ENCODE measurements at places on chromosomes 1 and 21.

DNA sequence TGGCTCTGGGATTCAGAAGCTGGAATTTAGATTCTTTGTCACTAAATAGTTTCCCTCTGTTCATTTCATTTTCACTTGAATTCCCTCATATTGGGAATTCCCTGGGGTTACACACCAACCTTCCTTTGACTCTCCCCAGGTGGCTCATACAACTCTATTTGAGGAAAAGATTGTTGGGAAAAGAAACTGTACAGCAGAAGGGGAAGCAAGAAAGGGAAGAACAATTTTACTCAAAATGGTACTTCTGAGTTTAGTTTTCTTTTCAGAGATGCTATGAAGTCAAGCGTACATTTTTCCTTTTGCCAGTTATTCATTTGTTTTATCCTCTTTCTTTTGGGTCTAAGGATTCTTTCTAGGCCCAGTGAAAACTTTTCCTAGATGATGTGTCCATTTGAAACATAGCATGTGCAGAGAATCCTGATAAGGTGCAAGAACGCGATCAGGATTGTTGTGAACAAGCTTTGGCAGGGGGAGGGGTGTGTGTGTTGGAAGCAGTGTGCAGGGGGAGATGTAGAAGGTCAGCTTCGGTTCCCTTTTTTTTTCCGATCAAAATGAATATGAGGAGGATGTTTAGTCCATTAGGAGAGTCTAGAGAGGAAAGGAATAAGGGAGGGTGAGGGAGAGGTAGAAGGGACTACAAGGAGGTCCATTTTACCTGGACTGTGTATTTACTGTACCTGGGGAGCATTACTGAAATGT is 26.8 kb upstream of the CD1D start:
- H3K4me1 ChIP-seq = no peaks in the 10 kb centered on the region
- H3K27ac ChIP-seq = no peak overlapping the region
- no peaks in the 10 kb centered on the region for H3K27me3 ChIP-seq
- no peaks in the 10 kb centered on the region for H3K36me3 ChIP-seq

GRCh38 chr1:178689769-178690168 is 35.3 kb upstream of the RALGPS2 start:
- H3K27ac ChIP-seq = no peak overlapping the region
- H3K4me1 ChIP-seq = no peaks in the 10 kb centered on the region
- no peak for DNase-seq

GRCh38 chr1:232615306-232615800 is 14.6 kb downstream of the SIPA1L2 start:
- H3K4me3 ChIP-seq = no peak overlapping the region
- H3K27ac ChIP-seq = no peak overlapping the region
- DNase-seq = no peak
- peaks cover 2% of the 10 kb centered on the region for H3K4me1 ChIP-seq
- H3K27me3 ChIP-seq = no peaks in the 10 kb centered on the region

GRCh38 chr1:107434361-107434693 is 293.5 kb downstream of the NTNG1 start:
- no peaks in the 10 kb centered on the region for H3K27me3 ChIP-seq
- H3K27ac ChIP-seq = no peak overlapping the region
- no peak overlapping the region for H3K4me3 ChIP-seq
- peaks cover 3% of the 10 kb centered on the region for H3K4me1 ChIP-seq
- DNase-seq = no peak

DNA sequence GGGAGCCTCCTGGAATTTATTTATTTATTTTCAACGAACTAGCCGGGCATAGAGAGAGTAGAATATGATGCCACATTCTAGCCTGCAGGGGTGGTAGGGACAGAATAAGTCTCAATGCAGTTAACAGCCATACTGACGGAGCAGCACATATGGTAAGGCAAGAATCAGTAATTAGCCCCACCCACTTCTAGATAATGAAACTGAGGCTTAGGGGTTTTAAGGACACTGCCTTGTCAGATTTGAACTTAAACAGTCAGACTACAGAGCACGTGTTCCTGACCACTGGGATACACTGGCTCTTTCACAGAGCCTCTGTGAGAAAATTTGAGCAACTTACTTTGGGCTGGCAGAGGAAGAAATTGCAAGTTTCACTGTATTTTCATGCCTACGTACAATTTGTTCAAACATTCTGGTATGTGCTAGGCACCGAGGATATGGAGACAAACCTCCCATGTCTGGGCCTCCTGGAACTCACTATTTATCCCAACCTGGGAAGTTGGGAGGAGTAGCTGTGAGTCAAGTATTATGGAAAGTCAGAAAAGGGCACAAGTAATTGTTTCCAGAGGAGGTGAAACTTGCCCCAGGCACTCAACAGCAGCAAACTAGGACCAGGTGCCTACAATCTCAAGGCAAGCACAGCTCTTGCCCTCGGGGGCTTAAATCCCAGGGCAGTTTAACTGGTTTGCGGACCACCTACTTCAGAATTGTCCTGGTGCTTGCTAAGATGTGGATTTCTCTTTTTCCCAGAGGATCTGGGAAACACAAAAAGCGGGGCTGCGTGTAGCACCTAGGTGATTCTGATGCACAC is 1.6 kb upstream of the CLIC4 start:
- H3K27me3 ChIP-seq = no peaks in the 10 kb centered on the region
- H3K4me3 ChIP-seq = peak overlapping the region; percentile 5
- DNase-seq = peak; percentile 76
- peaks cover 14% of the 10 kb centered on the region for H3K36me3 ChIP-seq
- H3K27ac ChIP-seq = no peak overlapping the region
- peaks cover 17% of the 10 kb centered on the region for H3K4me1 ChIP-seq

GRCh38 chr1:55216096-55216495 is 932 bp upstream of the USP24 start:
- H3K27ac ChIP-seq = no peak overlapping the region
- H3K27me3 ChIP-seq = no peaks in the 10 kb centered on the region
- H3K4me3 ChIP-seq = peak overlapping the region; percentile 81
- H3K4me1 ChIP-seq = no peaks in the 10 kb centered on the region
- no peaks in the 10 kb centered on the region for H3K36me3 ChIP-seq

GRCh38 chr1:30984165-30984889 is 75.8 kb upstream of the SDC3 start:
- H3K4me3 ChIP-seq = no peak overlapping the region
- H3K4me1 ChIP-seq = no peaks in the 10 kb centered on the region
- no peak for DNase-seq

DNA sequence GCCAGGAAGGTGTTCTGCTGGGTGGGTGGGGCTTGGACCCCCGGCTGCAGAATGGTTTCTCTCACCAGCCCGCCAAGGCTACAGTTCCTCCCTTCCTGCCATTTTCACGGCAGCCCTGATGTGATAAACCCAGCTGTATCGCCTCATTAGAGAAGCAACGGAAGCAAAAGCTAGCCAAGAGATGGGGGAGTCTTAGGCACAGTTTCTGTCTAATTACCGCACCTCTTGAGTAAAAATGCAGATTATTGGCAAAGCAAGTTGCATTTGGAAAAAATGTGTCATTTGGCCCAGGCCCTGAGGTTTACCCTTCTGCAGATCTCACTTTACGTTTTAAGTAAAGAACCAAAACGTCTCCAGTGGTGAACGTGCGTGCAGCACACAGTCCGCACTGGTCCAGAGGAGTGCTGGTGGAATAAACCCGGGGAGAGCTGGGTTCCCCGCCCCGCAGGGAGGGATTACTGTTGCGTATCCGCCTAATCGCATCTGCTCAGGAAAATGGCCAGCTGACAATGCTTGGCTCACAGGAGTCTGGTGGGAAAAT is 109.9 kb downstream of the GALNT2 start:
- DNase-seq = peak; percentile 21
- no peaks in the 10 kb centered on the region for H3K27me3 ChIP-seq
- H3K4me3 ChIP-seq = no peak overlapping the region
- no peak overlapping the region for H3K27ac ChIP-seq

GRCh38 chr1:170678027-170678600 is 14.2 kb downstream of the PRRX1 start:
- H3K27ac ChIP-seq = no peak overlapping the region
- DNase-seq = no peak
- H3K4me3 ChIP-seq = no peak overlapping the region
- no peaks in the 10 kb centered on the region for H3K36me3 ChIP-seq

DNA sequence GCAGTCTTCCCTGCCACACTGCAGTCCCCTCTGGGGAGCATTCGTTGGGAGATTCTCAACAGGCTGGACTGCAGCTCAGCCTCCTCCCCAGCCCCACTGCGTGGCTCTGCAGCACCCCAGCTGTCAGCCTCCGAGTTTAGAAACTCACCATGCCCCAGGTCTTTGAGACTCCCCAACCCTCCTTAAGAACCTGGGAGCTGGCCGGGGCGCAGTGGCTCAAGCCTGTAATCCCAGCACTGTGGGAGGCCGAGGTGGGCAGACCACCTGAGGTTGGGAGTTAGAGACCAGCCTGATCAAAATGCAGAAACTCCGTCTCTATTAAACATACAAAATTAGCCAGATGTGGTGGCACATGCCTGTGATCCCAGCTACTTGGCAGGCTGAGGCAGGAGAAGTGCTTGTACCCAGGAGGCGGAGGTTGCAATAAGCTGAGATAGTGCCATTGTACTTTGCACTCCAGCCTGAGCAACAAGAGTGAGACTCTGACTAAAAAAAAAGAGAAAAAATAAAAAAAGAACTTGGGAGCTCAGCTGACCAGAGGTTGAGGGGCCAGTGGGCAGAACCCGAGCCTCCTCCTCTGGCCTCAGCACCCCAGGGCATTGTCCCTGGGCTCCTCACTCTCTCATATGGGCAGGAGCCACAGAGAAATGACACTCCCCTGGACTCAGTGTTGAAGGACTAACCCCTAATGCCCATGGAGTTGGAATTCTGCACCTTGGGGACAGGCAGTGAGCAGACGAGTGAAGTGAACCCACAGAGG is 5.6 kb downstream of the OLIG2 start:
- H3K27me3 ChIP-seq = peaks cover 90% of the 10 kb centered on the region
- no peak for DNase-seq
- no peaks in the 10 kb centered on the region for H3K36me3 ChIP-seq
- no peak overlapping the region for H3K4me3 ChIP-seq

- no peaks in the 10 kb centered on the region for H3K4me1 ChIP-seq
- no peak overlapping the region for H3K4me3 ChIP-seq
- no peaks in the 10 kb centered on the region for H3K36me3 ChIP-seq
- H3K27me3 ChIP-seq = no peaks in the 10 kb centered on the region
Measured at GRCh38 chr1:222127096-222127495, 385.2 kb upstream of the DUSP10 start.

DNA sequence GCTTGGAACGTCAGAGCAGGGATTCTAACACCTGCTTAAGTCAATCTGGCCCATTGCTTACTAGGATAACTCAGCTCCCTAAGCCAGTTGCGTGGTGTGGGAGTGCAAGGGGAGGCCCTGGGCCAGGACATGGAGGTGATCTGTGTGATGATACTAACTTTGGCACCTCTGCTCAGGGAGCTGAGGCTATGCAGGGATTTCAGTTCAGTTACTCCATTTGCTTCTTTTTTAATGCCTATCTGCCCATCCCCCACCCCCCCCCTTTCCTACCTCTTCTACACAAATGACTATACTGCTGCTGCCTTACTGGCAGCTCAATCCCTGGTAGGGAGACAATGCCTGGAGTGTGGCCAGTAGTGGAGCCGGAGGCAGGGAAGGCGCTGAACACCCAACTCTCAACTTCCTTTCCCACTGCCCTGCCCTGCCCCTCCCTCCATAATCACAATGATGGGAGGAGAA is 19.5 kb downstream of the INKA2 start:
- H3K27me3 ChIP-seq = no peaks in the 10 kb centered on the region
- H3K36me3 ChIP-seq = no peaks in the 10 kb centered on the region
- H3K4me3 ChIP-seq = no peak overlapping the region
- DNase-seq = no peak

DNA sequence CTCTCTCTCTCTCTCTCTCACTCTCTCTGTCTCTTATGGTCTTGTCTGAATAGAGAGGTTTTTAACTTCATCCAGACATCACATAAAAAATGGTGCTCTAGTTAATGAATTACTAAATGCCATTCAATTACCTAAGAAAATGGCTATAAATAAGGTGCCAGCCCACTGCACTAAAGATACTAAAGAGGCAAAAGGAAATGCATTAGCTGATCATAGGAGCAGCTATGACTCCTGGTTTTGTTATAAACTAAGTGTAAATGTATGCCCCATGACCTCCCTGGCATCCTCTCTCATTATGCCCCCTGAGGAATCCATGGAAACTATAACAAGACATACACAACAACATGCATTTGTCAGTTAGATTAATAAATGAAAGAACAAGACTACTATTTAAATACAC is 57.5 kb upstream of the PDC start:
- H3K36me3 ChIP-seq = peaks cover 6% of the 10 kb centered on the region
- no peak overlapping the region for H3K27ac ChIP-seq
- no peak overlapping the region for H3K4me3 ChIP-seq
- no peaks in the 10 kb centered on the region for H3K4me1 ChIP-seq

DNA sequence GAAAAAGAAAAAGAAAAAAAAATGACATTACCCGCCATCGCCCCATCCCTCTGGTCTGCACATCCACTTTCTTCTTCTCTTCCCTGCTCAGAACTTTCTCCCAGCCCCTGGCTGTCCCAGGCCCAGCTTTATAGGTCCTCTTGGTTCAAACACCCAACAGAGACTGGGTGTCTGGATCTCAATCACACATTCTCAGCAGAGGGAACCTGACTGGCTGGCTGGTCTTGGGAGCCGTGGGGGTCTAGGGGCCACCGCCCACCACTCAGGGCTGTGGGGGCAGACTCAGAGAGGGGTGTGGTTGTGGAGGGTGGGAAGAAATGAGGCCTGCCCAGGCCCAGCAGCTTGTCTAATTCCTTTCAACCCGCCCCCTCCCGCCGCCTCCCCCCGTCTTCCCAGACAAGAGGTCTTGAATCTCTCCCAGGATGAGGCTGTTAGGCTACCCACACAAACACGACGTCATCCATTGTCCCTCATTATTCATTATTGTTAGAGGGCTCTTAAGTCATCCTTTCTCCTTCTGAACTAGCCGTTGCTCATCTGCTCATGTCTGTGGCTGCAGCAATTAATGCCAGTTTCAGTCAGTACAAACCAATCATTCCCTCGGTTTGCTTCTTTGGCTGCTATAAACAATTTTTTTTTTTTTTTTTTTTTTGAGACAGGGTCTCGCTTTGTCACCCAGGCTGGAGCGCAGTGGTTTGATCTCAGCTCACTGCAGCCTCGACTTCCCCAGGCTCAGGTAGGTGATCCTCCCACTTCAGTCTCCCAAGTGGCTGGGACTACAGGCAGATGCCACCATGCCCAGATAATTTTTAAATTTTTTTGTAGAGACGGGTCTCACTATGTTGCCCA is 40.6 kb upstream of the CLIC4 start:
- DNase-seq = peak; percentile 49
- H3K27me3 ChIP-seq = no peaks in the 10 kb centered on the region
- peaks cover 4% of the 10 kb centered on the region for H3K4me1 ChIP-seq
- H3K4me3 ChIP-seq = no peak overlapping the region

GRCh38 chr1:199205740-199206441 is 567.1 kb downstream of the PTPRC start:
- no peaks in the 10 kb centered on the region for H3K36me3 ChIP-seq
- no peak overlapping the region for H3K27ac ChIP-seq
- no peaks in the 10 kb centered on the region for H3K4me1 ChIP-seq
- H3K27me3 ChIP-seq = no peaks in the 10 kb centered on the region

GRCh38 chr21:43881283-43881682 is 16.3 kb downstream of the AGPAT3 start:
- no peaks in the 10 kb centered on the region for H3K36me3 ChIP-seq
- no peaks in the 10 kb centered on the region for H3K4me1 ChIP-seq
- H3K27ac ChIP-seq = no peak overlapping the region
- DNase-seq = no peak
- no peaks in the 10 kb centered on the region for H3K27me3 ChIP-seq

GRCh38 chr1:117284399-117285215 is 73.9 kb upstream of the VTCN1 start:
- no peak overlapping the region for H3K27ac ChIP-seq
- H3K36me3 ChIP-seq = no peaks in the 10 kb centered on the region
- H3K27me3 ChIP-seq = no peaks in the 10 kb centered on the region
- peak; percentile 33 for DNase-seq

Measured in H9 (cell line).